Stimulated activated memory B cell treated with anti-CD40 and anti-IgM and Interleukin-4, amounts not matched to agents 10 μg/mL and 1 μg/mL and 100 μg/mL, for 72 hours (primary cell): ENCODE measurements at places on chromosomes 11 and 22.

DNA sequence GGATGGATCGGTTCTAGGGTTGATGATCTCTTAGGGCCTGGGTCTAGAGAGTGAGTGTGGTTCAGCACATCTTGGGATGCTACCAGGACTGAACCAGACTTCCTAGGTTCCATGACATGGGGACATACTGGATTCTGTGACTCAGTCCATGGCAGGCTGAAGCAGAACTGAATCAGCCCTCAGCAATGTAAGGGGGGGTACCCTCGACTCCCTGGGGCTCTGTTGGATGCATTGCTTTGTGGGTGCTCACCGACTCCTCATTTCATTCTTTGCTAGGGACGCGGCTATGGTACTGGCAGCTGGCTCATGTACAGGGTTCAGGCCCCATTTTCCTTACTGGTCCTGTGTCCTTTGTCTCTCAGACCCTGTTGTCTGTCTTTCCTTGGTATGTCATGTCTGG, 733 bp upstream of the GRAMD1B start:
- ATAC-seq, result no peak

DNA sequence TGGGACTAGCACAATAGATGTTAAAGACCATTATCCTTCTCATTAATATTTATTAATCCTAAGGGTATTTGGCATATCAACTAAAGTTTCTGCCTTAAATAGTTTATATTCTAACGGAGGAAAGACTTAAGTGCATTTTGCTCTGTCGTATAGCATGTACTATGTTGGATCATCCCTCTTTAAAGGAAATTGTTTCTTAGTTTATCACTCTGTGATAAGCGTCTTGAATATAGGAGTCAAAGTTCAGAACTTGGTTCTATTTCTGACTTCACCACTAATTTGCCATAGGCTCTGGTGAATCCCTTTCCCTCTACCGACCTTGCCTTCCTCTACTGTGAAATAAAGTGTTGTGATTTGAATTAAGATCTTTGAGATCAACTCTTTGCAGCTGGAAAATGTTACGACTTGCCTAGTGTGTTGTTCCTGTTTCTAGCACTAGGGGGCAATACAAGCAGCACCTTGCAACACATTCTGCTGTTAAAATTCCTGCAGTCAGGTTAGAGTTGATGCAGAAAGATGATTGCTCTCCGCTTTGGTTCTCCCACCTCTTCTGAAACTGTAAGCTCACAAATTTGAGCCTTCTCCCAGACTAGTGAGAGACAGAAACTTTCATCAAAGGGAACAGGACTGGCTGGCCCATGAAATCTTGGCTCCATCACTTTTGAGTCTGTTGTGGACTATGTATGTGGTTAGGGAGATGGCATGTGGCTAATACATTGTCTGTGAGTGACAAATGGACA, 27.8 kb upstream of the ZNRF3 start:
- ATAC-seq, result no peak

DNA sequence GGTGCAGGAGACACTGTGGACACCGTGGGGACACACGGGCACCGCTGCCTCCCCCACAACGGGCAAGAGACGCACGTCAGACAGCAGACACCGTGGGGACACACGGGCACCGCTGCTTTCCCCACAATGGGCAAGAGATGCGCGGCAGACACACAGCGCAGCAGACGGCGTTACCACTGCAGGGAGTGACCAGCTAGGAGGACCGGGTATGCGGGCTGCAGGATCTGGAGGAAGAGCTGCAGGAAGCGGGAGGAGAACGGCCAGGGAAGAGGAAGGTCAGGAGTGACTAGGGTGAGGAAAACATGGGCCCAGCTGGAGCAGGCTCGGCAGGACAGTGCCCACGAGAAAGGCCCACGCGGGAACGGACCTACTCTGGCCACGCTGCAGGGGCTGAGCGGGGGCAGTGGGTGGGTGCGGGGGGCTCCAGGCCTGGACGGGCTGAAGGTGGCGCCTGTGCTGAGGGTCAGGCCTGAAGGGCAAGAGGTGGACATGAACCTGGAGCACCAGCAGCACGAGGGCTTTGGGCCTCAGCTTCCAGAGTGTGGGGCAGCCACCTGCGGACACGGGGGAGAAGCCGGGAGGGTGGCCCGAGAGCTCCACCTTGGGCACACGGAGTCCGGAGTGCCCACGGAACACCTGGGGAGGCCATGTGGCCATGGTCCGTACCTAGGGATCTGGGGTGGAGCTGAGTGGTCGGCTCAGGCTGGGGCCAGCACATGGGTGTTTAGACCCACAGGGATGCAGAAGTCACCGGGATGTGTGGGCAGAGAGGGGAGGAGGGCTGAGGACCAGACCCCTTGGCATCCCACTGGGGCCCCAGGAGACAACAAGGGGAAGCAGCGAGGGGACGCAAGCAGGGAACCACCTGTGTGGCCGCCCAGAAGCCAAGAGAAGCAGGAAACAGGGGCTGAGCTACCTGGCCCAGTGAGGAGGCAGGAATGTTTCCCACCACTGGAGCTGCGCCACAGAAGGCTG, 16.5 kb downstream of the TOLLIP start:
- no peak for ATAC-seq

GRCh38 chr11:19728436-19728835, 15.8 kb downstream of the NAV2 start:
- no peak for ATAC-seq

- no peak for ATAC-seq
Measured at GRCh38 chr11:16926883-16927626, 87.2 kb downstream of the PLEKHA7 start.

- no peak for ATAC-seq
Measured at GRCh38 chr22:24027991-24028390, 16.9 kb downstream of the CABIN1 start.

DNA sequence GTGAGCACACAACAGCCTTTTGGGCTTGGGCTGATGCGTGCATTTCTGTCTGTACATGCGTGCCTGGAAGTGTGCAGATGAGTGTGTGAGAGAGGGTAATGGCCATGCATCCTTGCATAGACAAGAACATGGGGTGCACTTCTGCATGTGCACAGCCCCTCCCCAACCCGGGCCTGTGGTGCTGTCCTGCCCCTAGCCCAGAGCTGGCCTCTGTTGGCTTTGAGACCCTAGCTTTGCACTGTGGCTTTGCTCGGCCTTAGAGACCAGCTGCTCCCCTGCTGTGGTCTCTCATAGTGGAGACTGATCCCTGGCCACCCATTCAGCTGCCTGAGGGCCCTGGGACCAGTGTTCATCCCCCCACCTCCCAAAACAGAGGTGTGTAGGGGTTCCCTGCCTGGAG, 25.4 kb downstream of the ST3GAL4 start:
- no peak for ATAC-seq

DNA sequence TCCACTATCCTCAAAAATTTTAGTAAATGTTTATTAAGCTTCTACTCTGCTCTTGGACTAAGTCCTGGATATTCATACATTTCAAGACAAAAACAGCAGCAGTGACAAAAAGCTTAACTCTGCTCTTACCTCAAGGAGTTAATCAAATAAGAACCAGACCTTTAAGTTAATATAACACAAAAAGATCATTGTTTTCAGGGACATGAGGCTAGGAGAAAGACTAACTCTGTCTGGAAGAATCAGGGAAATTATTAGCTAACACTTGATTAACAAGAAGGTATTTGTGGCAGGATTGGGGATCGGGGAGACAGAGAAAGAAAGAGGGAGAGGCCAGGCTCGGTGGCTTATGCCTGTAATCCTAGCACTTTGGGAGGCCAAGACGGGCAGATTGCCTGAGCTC, 74.4 kb downstream of the PPP2R1B start:
- ATAC-seq, result no peak

- ATAC-seq, result peak; percentile 74
Measured at GRCh38 chr11:47857485-47857884, 9.3 kb upstream of the NUP160 start.

- ATAC-seq, result peak; percentile 65
Measured at GRCh38 chr11:47355283-47356128, 3.0 kb upstream of the MYBPC3 start.

DNA sequence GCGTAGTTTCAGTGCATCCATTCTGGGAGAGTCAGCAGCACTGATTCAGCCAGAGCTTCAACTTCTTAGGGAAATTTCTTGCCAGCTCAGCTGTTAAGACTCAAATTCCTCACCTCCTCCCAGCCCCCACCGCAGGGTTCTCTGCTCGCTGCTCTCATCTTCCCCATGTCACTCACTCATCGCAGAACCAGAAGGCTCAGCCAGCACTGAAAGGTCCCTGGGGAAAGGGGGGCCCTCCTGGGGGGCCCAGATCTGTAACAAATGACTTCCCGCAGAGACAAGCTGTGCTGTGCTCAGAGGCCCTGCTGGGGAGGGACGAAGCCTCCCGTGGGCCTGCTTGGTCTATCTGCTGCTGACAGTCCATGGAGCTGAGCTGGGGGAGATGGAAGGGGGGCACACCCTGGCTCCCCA, 220.6 kb downstream of the NTM start:
- no peak for ATAC-seq

- no peak for ATAC-seq
Measured at GRCh38 chr22:17198170-17199002, 20.8 kb downstream of the ADA2 start.
